ENCODE measurements at places on chromosomes 3 and 15.

DNA sequence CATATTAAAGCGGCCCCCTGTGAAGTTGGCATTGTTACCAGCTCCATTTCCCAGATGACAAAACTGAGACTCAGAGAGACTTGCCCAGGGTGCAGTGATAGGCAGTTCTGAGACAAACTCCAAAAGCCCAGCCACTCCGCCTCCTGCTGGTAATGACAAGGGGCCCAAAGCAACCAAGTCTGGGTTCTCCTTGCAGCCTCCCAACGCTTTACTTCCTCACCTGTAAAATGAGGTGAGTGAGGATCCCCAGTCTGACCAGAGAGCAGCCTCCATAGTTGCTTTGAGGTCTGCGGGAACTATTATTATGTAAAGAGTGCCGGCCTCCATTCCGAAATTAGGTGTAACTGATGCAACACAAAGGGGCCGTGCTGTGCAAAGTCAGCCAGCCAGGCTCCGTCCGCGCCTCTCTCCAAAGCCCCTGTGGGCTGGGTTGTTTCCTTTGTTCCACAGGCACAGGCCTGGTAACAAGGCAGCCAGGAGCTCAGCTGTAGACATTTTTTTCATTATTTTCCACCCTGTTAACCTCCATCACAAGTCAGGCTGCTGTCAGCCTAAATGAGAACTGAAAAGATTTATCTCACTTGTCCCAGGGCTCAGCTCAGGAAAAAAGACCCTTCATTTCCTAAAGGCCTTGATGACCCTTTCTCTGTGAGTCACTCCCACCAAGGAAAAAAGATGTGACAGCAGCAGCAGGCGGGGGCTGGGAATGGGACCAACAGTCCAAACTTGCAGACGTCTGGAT lies 139.1 kb upstream of the RAD18 start:
- DNase-seq, result peak; percentile 90

DNA sequence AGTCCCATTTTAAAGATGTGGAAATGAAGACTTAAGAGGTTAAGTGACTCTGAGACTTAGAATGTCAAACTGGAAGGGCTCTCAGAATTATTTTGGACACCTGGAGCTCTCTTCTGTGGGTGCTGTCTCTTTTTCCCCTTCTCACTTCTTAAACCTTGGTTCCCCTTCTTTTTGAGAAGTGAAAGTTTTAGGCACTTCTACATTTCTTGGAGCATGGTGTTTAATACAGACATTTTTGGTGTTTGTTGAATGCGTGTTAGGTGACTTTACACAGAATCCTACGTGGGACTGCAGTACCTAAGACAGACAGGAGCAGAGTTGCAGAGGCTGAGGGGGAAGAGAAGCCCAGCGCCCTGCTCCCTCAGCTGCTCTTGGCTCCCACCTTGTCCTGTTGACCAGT lies 133.3 kb downstream of the MDFIC2 start:
- no peak for DNase-seq

- no peak for DNase-seq
These were observed 16.5 kb downstream of the HPS3 start for GRCh38 chr3:149145974-149146373.

- DNase-seq, result peak; percentile 65
These were observed 25.0 kb upstream of the GPR171 start for GRCh38 chr3:151227807-151228665.

DNA sequence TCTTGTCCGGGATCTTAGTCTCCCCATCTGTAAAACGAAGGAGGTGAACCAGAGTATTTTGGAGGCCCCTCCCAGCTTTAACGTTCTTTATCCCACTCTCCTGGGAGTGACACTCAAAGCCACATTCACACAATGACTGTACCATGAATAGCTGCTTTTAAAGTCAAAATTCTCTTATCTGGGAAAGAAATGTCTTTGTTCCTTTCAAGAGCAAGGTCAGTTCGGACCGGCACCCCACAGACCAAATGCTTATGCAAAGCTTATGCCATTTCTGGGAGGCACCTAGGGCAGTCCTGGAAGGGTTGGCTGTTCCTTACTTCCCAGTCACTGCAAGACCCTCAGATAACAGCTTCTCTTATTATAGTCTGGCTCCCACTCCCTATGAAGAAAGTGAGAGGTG lies 53.5 kb upstream of the WNT5A start:
- DNase-seq, result peak; percentile 86

GRCh38 chr3:177934001-177934891 lies 602.0 kb upstream of the KCNMB2 start:
- DNase-seq, result no peak

GRCh38 chr15:78054966-78055365 lies 22.5 kb downstream of the TBC1D2B start:
- DNase-seq, result no peak

DNA sequence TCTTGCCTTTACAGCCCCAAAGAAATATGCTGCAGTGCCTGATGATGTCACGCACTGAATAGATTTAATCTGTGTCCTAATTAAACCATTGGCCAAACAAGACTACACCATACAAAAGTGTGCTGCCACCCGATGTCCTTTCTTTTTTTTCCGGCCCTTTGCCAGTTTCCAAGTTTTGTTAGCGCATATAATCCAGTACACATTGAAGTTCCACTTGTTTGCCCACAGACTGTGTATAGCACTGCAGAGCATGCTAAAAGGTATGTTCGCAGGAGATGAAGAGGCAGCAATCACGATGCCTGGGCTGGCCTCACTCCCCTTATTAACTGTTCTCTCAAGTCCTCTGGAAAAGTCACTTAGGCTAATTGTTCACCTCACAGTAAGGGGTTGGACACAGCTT lies 26.8 kb downstream of the MRPS25 start:
- DNase-seq, result no peak
